Substantia nigra (tissue), 51 donors: ENCODE measurements at places on chromosomes 16 and 17.

GRCh38 chr17:74778960-74779359 lies 2.8 kb upstream of the NAT9 start:
- no peak for DNase-seq

DNA sequence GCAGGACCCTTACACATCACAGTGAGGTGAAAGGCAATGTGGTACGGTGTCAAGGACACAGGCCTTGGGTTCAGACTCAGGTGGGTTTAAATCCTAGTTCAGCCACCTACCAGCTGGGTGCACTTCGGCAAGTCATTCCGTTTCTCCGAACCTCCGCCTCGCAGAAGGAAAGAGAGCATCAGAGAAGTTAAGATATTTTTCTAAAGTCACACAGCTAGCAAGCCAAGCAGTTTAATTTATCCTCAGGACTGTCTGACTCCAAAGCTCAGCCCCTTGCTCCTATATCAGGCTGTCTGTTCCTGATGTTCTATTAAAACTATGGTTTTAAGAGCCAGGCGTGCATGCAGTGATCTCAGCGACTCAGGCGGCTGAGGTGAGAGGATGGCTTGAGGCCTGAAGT lies 65.1 kb downstream of the GP2 start:
- DNase-seq = no peak

- peak; percentile 89 for DNase-seq
Observed at GRCh38 chr17:11598274-11599221, at the start of gene DNAH9. TSS of gene DNAH9 (plus strand) at chr17:11598470. CDS start at chr17:11598499, 29 bp downstream.

GRCh38 chr17:21425736-21426135 lies 49.6 kb downstream of the KCNJ12 start:
- no peak for DNase-seq

DNA sequence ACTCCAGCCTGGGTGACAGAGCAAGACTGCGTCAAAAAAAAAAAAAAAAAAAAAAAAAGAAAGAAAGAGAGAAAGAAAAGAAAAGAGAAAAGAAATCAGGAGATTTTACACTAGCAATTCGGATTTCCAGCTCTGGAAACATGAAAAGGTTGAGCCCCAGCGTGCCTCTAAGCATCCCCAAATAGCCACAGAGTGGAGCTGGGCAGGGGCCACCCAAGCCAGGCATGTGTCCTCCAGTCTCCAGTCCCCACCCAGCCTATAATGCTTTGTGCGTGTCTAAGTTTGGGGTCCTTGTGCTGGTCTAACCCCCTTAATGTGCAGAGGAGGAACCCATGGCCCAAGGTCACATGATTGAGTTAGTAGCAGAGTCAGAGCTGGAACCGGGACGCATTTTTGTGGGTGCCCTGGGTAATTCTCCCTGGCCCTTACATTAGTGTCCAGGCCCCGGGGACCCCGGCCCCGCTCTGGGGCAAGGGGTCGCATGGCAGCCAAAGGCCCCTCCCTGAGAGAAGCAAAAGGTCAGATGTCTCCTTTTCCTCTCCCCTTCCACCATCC lies 19.9 kb downstream of the ADAM11 start:
- DNase-seq = no peak

DNA sequence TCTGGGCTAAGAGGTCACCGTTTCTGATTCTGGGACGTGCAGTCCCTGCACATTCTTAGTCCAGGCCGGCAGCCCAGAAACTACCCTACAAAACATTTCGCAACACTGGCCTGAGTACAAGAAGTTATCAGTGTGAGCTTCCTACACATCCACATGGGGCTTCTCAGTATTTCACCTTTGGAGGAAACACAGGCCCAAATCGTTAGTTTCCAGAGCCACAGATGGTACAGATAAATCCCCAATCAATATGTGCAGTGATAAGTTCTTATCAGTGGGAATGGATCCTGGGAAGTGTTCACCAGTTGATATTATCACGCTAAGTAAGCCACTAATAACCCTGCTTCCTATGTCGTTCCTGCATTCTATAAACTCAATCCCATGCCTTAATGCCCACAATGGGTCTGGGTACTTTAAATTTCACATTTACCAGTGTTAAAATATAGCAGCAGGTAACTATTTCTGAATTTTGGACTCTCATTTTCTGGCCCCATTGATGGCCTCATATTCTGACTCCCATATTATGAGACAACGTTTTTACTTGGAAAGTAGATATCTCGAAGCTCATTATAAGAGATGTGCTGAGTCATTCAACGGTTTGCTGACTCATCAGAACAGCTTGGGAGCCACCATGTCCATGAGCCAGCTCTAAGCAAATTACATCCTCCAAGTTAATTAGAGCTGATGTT lies 370.2 kb upstream of the MAF start:
- no peak for DNase-seq

DNA sequence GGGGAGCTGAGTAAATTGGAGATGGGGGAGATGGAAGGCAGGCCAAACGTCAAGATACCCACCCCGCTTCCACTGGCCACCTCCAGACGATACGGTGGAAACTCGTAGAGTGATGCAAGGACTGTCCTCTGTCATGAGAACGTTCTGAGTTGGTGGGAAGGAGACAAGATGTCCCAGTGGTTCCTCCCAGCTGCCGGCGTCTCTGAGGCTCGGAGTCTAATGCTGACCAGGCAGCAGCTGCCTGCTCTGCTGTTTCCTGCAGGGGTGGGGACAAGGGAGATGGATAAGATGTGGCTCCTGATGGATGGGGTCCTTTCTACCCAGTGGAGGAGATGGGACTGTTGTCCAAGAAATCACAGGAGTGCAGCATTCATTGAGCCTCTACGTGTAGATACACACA lies 28.2 kb upstream of the C1QL1 start:
- no peak for DNase-seq

- DNase-seq = no peak
Observed at GRCh38 chr16:89243664-89244063, 26.2 kb downstream of the ZNF778 start.

DNA sequence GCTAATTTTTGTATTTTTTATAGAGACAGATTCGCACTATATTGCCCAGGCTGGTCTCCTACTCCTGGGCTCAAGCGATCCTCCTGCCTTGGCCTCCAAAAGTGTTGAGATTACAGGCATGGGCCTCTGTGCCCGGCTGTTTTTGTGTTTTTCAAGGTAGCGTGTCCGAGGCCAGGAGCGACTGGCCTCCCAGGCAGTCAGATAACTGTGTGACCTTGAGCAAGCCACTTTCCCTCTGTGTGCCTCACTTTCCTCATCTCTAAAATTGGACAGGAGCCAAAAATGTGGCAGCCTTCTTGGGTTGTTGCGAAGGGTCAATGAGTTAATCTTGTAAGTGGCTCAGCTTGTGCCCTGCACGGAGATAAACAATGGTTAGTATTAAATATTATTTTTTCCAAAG lies 2.4 kb downstream of the ABCC1 start:
- no peak for DNase-seq
